Suprapubic skin (tissue), 4 donors: ENCODE measurements at places on chromosomes 11 and 22. TPM values are rescaled to one million over a fixed set of nuclear protein-coding genes. Genes with fewer than 3 reads are reported as not detected.
A peak's percentile ranks its signal among the peaks of the same experiment; 100 is the strongest.

GRCh38 chr22:34333285-34333684 lies 413.0 kb upstream of the LARGE1 start:
- no peak overlapping the region for H3K27ac ChIP-seq
- no peak for DNase-seq
- H3K4me1 ChIP-seq: no peaks in the 10 kb centered on the region
- no peak overlapping the region for H3K4me3 ChIP-seq
- H3K36me3 ChIP-seq: no peaks in the 10 kb centered on the region

DNA sequence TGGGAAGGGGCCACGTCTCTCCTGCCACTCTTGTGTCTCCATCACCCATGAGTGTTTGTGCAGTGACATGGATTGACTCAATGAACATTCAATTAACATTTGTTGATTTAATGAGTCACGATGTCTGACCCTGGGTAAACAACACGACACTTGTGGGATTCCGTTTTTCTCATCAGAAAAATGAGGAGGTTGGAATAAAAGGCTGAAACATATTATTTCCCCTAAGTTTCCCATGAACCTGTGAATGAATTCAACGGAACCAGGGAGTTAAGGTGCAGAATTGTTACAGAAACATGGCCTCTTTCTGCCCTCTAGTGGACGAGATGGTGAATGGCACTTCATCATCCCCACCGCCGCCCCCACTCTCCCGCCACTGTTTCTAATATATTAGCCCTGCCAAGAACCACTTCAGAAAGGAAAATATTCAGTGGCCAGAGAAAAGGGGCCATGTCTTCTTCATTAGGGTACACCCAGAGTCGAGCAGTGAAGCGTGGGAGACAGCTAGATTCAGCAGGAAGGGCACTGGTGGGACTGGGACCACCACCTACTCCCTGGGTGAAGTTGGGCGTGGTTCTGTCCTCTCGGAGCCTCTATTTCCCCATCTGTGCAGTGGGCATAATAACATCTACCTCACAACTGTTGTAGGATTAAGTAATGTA lies 46.3 kb upstream of the SYT13 start:
- no peaks in the 10 kb centered on the region for H3K36me3 ChIP-seq
- DNase-seq: no peak
- peaks cover 8% of the 10 kb centered on the region for H3K4me1 ChIP-seq
- peaks cover 3% of the 10 kb centered on the region for H3K27me3 ChIP-seq
- H3K27ac ChIP-seq: no peak overlapping the region

Gene ANO1
- 133 TPM for total RNA-seq

Gene GP1BB
- 15.7 TPM for total RNA-seq

Gene A4GALT
- total RNA-seq: 6.7 TPM

Gene B4GAT1
- total RNA-seq: 14.4 TPM

Gene MALAT1
- total RNA-seq: 11,614 TPM

DNA sequence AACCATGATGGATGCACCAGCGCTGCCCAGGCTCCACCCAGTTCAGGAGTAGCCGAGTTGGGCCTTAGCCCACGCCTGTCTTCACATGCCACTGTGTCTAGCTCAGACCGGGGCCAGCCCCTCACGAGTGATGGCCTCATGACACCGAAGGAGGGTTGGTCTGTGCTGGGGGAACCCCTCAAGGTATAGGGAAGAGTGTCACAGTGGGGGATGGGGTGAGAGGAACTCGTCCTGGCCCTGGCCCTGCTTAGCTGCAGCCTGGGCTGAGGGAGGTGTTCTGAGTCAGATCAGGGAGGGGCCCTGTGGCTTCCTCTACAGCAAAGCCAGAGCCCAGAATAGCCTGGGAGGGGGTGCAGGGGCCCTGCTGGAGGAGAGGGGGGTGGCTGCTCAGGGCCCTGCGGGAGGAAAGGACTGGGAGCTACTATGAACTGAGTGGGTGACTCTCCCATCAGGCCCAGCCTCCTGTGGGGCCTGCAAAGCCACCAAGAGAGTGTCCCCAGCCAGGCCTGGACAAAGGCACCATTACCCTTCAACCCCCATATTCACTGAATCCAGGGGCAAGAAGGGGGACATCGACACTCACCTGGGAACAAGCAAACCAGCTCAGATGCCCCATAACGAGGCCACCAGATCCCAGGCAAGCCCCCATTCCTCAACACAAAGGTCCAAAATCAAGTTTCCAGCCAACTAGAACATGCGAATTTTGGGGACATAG lies 41.2 kb downstream of the IGLL5 start:
- H3K4me3 ChIP-seq: no peak overlapping the region
- H3K4me1 ChIP-seq: peaks cover 4% of the 10 kb centered on the region
- H3K36me3 ChIP-seq: no peaks in the 10 kb centered on the region
- H3K27me3 ChIP-seq: peaks cover 3% of the 10 kb centered on the region

- peak overlapping the region; percentile 100 for H3K27ac ChIP-seq
- no peak for DNase-seq
- H3K36me3 ChIP-seq: no peaks in the 10 kb centered on the region
- H3K4me1 ChIP-seq: peaks cover 27% of the 10 kb centered on the region
- H3K27me3 ChIP-seq: no peaks in the 10 kb centered on the region
Observed at GRCh38 chr11:9462172-9462799, 1.5 kb downstream of the ZNF143 start.

- no peaks in the 10 kb centered on the region for H3K27me3 ChIP-seq
- H3K4me3 ChIP-seq: no peak overlapping the region
- no peaks in the 10 kb centered on the region for H3K4me1 ChIP-seq
- H3K27ac ChIP-seq: no peak overlapping the region
Observed at GRCh38 chr11:118853678-118854077, 30.0 kb upstream of the CXCR5 start.

Gene MCM5
- 40.9 TPM for total RNA-seq

GRCh38 chr22:48819961-48820360 lies 1007.7 kb downstream of the BRD1 start:
- no peak overlapping the region for H3K4me3 ChIP-seq
- peaks cover 20% of the 10 kb centered on the region for H3K27me3 ChIP-seq
- no peaks in the 10 kb centered on the region for H3K4me1 ChIP-seq
- no peak overlapping the region for H3K27ac ChIP-seq

DNA sequence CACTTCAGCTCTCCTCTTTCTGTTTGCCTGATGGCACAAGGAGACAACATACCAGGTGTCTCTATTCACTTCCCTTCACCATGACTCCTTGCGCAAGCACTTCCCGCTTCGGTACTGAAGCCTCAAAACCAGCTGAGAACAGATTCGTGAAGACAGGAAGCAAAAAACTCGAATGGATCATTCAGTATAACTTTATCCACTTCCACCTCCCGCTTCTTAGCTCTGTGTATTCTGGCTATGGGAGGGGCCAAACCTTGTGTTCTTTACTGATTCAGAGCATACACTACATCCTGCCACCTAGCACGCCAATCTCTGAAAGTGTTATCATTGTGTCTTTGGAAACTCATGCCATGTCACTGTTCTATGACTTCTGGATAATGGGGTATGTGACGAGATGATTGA lies 62.2 kb upstream of the ADA2 start:
- no peaks in the 10 kb centered on the region for H3K4me1 ChIP-seq
- no peak overlapping the region for H3K4me3 ChIP-seq
- H3K36me3 ChIP-seq: no peaks in the 10 kb centered on the region
- no peak overlapping the region for H3K27ac ChIP-seq
- no peak for DNase-seq

DNA sequence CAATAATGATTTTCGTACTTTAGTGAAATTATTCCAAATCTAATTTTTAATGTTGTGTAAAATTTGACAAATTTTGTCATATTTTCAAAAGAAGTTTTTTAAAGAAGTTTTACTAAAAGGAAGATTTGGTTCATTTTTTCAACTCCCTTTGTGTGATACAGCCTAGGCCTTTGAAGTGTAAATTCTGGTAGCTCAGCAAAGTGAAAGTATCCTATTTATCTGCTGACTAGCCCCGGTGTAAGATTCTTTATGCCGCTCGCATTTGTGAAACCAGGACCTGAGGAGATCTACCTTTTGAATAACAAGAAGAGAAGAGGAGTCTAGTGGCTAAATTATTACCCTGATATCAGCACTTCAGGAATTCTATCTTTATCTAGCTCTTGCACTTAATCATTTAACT lies 177.4 kb downstream of the JRKL start:
- no peak overlapping the region for H3K27ac ChIP-seq
- no peaks in the 10 kb centered on the region for H3K4me1 ChIP-seq
- H3K36me3 ChIP-seq: no peaks in the 10 kb centered on the region

GRCh38 chr11:66800720-66801428 lies 42.4 kb upstream of the RCE1 start:
- H3K27ac ChIP-seq: no peak overlapping the region
- no peak overlapping the region for H3K4me3 ChIP-seq
- no peaks in the 10 kb centered on the region for H3K4me1 ChIP-seq
- H3K36me3 ChIP-seq: peaks cover 33% of the 10 kb centered on the region
- no peak for DNase-seq

DNA sequence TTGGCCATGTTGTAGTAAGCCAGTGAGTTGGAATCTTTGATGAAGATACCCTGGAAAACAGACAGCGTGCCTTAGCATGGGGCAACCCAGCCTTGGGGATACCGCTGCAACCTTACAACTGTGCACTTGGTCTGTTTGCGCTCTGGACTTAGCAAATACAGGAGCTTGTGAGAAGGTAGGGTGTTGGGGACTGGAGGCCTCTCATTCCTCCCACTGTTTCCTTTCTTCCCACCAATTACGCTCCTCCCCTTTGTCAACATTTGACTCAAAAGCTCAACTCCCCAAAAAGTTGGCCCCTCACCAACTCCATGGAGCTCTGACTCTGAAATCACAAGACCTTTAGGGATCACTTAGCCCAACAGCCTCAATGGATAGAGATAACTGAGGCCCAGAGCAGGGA lies 7.9 kb upstream of the TBC1D10A start:
- no peaks in the 10 kb centered on the region for H3K27me3 ChIP-seq
- no peak overlapping the region for H3K4me3 ChIP-seq
- H3K36me3 ChIP-seq: peaks cover 85% of the 10 kb centered on the region
- H3K27ac ChIP-seq: no peak overlapping the region
- no peaks in the 10 kb centered on the region for H3K4me1 ChIP-seq

GRCh38 chr11:10072142-10072541 lies 221.9 kb downstream of the SBF2 start:
- H3K36me3 ChIP-seq: no peaks in the 10 kb centered on the region
- no peaks in the 10 kb centered on the region for H3K27me3 ChIP-seq
- no peak overlapping the region for H3K27ac ChIP-seq
- DNase-seq: no peak
- no peaks in the 10 kb centered on the region for H3K4me1 ChIP-seq

DNA sequence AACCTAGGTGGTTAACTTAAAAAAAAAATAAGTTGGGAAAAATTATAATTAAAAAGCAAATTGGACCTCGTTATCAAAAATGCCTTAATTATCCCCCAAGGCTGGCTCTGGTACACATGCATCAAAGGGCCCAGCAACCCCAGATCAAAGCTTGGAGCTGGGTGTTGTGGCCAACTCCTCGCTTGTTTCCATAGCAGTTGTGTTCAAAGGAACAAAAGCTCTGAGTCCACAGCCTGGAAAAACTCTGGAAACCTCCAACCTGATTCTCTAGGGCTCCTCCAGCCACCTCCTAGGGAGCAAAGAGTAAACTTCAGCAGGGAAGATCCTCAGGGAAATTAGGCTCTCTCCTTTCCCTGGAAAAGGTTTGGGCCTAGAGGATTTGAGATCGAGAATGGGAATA lies 149.4 kb downstream of the NXPE2 start:
- no peak for DNase-seq
- no peaks in the 10 kb centered on the region for H3K4me1 ChIP-seq
- H3K36me3 ChIP-seq: no peaks in the 10 kb centered on the region
- no peak overlapping the region for H3K27ac ChIP-seq

Gene CHADL
- total RNA-seq: 17.7 TPM

DNA sequence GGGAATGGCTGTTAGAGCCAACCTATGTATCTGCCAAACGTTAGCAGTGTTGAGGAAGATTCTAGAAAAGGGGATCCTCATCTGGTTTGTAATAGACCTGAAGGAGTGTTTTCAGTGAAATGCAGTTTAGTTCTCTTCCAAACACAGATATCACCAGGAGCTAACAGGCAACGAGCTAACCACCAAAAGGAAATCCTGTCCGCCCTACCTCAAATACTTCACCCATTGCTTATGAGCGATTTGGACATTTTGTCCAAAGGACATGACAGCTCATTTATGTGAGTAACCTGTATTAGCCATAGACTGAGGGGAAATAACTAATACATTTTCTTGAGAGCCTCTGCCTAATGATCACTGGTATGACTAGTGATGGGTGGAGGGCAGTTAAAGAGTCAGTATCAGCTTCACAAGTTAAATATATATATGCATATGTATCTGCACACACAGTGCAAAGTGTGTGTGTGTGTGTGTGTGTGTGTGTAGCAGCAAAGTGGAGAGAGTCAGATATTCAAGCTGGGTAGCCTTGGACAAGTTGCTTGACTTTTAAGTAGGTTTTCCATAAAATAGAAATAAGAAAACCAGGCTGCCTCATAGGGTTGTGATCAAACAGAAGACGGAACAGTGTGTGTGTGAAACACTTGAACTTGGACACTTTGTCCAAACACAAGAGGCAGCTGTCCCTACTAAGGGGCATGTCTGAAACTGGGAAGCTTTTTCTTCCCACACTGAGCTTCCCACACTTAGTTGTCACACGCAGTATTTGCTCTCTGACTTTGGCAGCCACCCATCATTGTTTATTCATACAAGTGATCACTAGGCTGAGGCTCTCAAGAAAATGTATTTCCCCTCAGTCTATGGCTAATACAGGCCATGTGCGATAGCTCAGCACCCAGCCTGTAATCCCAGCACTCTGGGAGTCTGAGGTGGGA lies 940 bp upstream of the C11orf91 start:
- DNase-seq: no peak
- no peaks in the 10 kb centered on the region for H3K27me3 ChIP-seq
- H3K36me3 ChIP-seq: no peaks in the 10 kb centered on the region
- peak overlapping the region; percentile 74 for H3K27ac ChIP-seq
- peak overlapping the region; percentile 62 for H3K4me3 ChIP-seq
- H3K4me1 ChIP-seq: peaks cover 59% of the 10 kb centered on the region

Gene PPP2R1B
- total RNA-seq: 27.9 TPM

Gene DERL3
- total RNA-seq: not detected

DNA sequence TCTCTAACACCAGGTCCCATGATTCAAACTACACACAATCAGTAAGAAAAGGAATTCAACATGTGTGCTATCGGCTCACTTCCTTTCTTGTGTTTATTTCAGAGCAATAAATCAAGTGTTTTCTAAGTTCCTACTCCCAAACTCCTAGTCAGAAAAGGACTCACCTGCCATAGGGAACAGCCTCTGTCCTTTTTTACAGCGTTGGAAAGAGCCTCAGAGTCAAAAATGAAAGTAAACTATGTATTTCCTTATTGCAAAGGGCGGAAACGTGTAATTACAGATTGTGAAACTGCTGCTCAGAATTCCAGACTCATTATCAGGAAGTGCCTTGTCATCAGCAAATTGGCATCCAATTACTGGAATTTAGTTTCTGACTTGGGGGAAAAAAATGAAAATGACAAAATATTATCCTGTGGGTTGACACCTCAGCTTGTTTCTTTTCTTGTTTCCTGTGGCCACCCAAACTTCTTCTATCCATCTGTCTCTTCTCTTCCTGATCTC lies at the start of gene CASP4:
Gene CASP4 (minus strand): TSS at position 220 of the 501 bp plus-strand sequence. CDS start 49 bp downstream, at position 171.
- H3K4me3 ChIP-seq: peak within 1 kb of the TSS; percentile 65
- DNase-seq: no peak
- no peaks in the 10 kb centered on the region for H3K27me3 ChIP-seq
- peak within 1 kb of the TSS; percentile 92 for H3K27ac ChIP-seq
- H3K36me3 ChIP-seq: no peaks in the 10 kb centered on the region
